Lower lobe of right lung (tissue), 2 donors: ENCODE measurements at places on chromosomes 7 and 10. TPM values are rescaled to one million over a fixed set of nuclear protein-coding genes. Genes with fewer than 3 reads are reported as not detected.
A peak's percentile ranks its signal among the peaks of the same experiment; 100 is the strongest.

EGR2 gene
- 45.6 TPM for total RNA-seq

DNA sequence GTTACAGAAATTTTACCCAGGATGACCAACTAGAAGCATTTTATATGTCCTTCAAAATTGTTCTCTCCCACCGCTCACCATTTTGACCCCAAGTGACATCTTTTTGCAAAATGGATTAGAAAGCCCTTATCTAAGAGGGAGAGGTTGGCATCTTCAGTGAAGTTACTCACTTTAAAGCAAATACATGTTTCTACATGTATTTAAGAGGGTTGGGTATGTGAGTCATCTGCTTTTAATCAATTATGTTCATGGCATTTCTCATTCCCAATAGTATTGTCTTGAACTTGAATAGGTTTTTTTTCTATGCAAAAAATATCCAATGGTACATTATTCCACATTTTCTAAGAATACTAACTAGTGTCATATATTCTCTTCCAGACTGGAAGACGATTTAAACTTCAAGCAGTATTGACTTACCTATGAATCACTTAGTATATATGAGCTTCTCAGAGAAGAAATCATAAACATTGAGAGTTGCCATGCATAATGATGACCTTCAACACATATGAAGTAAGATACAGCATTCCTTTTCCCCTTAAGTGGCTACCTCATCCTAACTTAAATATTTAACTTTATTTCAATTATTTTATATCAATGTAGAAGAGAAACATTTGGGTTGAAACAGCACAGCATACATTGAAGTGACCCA is 132.8 kb downstream of the POLR1F start:
- no peak for DNase-seq
- no peaks in the 10 kb centered on the region for H3K27me3 ChIP-seq
- no peaks in the 10 kb centered on the region for H3K36me3 ChIP-seq
- no peaks in the 10 kb centered on the region for H3K4me1 ChIP-seq
- H3K4me3 ChIP-seq: no peak overlapping the region

GRCh38 chr10:36163827-36164226 is 521.7 kb upstream of the FZD8 start:
- H3K27ac ChIP-seq: no peak overlapping the region
- no peak for DNase-seq
- no peaks in the 10 kb centered on the region for H3K27me3 ChIP-seq
- H3K4me1 ChIP-seq: no peaks in the 10 kb centered on the region
- no peaks in the 10 kb centered on the region for H3K36me3 ChIP-seq

GRCh38 chr7:157442993-157443831 is 106.4 kb downstream of the DNAJB6 start:
- no peaks in the 10 kb centered on the region for H3K4me1 ChIP-seq
- H3K36me3 ChIP-seq: no peaks in the 10 kb centered on the region
- DNase-seq: peak; percentile 42

- DNase-seq: no peak
- H3K4me1 ChIP-seq: peaks cover 29% of the 10 kb centered on the region
- no peaks in the 10 kb centered on the region for H3K27me3 ChIP-seq
- H3K27ac ChIP-seq: peak overlapping the region; percentile 74
- H3K36me3 ChIP-seq: no peaks in the 10 kb centered on the region
- H3K4me3 ChIP-seq: no peak overlapping the region
These were observed 128.7 kb upstream of the JCAD start for GRCh38 chr10:30188101-30188500.
